ENCODE measurements at places on chromosomes 1 and 21.

- DNase-seq = no peak
These were observed 86.8 kb downstream of the COL24A1 start for GRCh38 chr1:86069757-86070145.

DNA sequence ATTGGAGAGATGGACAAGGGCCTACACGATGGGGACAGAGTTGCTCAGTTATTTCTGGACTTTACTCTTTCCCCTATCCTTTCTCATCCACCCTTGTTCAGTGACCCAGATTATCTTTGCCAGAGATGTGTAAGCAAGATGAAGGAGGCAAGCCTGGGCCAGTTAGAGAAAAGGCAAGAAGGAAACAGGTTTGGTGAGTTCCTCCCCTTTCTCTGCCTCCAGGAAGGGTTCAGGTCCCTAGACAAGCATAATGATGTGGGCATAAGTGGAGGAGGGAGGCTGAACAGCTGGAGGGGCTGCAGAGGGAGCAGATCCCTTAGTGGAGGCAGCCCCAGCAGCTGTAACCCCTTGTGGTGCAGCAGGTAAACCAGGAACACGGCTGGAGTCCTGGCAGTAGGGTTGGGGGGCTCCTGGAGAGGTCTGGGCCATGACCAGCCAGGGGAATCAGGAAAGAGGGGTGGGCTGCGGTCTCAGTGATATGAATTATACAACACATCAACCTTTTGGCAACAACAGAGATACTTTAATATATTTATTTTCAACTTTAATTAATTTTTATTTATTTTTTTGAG lies 9.2 kb upstream of the CDC42 start:
- peak; percentile 56 for DNase-seq

- no peak for DNase-seq
These were observed 3.3 kb upstream of the SLAMF8 start for GRCh38 chr1:159823406-159823805.

GRCh38 chr1:1889847-1890505 lies 911 bp downstream of the GNB1 start:
- no peak for DNase-seq

- DNase-seq = no peak
These were observed 1651.0 kb downstream of the NCAM2 start for GRCh38 chr21:22649246-22649645.

- DNase-seq = no peak
These were observed 8.5 kb downstream of the ELOA start for GRCh38 chr1:23751815-23752200.

DNA sequence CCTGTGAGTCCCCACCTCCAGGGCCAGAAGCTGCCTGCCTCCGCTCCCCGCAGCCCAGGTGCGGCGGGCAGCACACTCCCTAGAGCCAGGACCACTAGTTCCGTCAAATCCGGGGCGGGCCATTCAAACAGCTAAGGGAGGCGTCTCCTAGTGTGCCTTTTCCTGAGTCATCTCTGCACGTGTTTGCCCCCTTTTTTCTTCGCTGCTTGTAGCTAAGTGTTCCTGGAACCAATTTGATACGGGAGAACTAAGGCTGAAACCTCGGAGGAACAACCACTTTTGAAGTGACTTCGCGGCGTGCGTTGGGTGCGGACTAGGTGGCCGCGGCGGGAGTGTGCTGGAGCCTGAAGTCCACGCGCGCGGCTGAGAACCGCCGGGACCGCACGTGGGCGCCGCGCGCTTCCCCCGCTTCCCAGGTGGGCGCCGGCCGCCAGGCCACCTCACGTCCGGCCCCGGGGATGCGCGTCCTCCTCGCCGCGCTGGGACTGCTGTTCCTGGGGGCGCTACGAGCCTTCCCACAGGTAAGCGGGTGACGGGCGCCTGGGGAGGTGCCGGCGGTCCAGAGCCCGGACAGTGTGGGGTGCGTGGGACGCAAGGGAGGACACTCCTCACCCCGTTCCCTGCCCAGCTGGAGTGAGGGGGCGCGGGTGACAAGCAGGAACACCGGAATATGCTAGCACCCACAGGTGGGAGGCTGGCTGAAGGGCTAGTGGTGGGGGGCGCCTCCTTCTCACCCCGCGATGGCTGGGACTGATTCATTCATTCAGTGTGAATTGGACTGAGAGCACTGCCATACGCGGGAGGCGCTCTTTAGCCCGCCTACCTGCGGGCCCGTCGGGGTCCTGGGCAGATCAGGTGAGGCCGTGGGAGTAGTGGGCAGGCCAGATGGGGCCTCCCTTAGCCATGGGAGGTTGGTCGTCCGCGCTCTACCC lies at the start of gene TNFRSF8:
Gene TNFRSF8 (plus strand): TSS at position 163 of the 932 bp plus-strand sequence. CDS start 296 bp downstream, at position 459.
- no peak for DNase-seq

DNA sequence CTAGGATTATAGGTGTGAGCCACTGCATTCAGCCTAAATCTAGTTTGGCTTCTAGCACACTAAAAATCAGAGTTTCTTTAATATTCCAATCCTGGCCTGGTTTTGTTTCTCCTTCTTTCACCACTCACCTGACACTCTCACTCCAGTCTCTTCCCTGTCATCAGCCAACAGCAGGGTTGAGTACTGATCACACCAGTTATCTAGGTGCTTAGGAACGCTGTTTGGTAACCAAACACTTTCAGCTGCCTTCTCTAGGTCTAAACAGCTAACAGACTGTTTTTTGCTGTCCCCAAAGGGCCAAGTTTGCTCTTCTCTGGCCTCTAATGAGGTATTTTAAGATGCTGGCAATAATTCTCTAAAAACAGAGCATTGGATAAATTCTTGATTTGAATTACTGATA lies 17.7 kb upstream of the FRRS1 start:
- no peak for DNase-seq

GRCh38 chr1:87464022-87464490 lies 135.4 kb downstream of the LMO4 start:
- no peak for DNase-seq

DNA sequence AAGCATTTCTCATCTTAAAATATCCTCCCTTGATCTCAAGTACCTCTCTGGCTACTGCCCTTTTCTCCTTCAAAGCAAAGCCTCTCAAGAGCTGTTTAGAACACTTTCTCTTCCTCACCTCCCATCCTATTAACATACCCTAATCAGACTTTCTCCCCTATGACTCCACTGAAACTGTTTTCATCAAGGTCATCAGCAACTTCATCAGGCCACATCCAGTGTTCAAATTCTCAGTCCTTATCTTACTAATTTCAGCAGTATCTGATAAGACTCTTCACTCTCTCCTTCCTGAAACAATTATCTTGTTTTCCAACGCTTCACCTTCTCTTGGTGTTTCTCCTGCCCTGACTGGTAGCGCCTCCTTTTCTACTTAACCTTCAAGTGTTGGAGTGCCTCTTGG lies 1.5 kb upstream of the RAP1A start:
- no peak for DNase-seq

- no peak for DNase-seq
These were observed 20.1 kb upstream of the BSDC1 start for GRCh38 chr1:32414186-32414886.

GRCh38 chr1:68180441-68181164 lies 51.7 kb downstream of the WLS start:
- no peak for DNase-seq

DNA sequence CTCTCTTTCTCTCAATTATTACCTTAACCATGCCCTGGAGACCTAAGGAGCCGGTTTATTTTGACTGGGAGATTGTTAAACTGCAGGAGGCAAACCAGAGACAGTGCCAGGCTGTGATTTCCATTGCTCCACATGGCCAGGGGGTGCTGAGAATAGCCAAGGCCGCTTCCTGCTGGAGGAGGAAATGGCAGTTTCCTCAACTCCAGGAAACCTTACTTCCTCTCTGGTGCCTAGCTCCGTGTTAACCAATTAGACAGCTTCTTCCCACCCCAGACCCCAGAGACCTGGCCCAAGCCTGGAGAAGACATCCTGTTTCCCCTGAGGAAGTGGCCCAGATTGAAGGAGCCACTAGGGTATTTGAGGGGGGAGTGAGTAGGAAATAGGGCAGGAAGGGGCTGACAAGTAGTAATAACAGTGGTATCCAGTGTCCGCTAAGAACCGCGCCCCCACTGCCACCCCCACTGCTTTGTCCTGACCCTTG lies 161.2 kb downstream of the PLPP3 start:
- DNase-seq = no peak

- DNase-seq = no peak
These were observed 11.9 kb upstream of the SMAP2 start for GRCh38 chr1:40361637-40362036.

- DNase-seq = no peak
These were observed 17.2 kb upstream of the ZBTB8B start for GRCh38 chr1:32447469-32448185.

DNA sequence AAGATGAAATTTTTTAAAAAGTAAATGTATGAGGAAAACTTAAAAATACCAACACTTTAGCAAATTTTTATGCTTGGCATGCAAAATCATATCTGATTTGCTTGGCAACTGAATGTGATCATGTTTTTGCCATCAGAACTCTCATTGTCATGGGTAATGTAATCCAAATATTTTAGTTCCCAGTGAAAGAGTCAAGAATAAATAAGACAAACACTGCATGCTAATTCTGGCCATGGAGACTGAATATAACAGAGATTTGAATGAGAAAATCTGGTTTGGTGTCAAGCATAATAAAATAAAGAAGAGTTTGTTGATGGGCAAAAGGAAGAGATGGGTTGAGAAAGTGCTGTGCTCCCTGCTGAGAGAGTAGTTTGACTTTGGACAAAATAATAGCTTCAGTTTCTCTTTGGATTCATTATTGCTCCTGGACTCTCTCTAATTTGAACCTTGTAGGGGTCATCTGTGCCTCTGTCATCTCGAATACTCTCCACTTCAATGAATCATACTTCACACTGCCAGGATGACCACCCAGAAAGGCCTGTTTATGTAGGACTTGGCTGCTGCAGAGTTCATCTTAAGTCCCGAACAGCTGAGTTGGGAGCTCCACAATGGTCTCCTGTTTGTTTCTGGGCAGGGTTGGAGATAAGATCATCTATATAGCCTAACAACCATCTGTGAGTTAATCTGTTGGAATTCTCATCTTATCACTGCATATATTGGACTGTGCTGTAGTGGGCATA lies 34.4 kb downstream of the ADAMTS1 start:
- DNase-seq = no peak

GRCh38 chr1:204669579-204669978 lies 16.0 kb downstream of the LRRN2 start:
- no peak for DNase-seq

- peak; percentile 95 for DNase-seq
These were observed 40.9 kb upstream of the TMEM52 start for GRCh38 chr1:1959840-1960479.

- no peak for DNase-seq
These were observed 651 bp downstream of the ZBTB8A start for GRCh38 chr1:32539584-32540571.

- DNase-seq = no peak
These were observed 5.3 kb upstream of the S100B start for GRCh38 chr21:46610018-46610701.

DNA sequence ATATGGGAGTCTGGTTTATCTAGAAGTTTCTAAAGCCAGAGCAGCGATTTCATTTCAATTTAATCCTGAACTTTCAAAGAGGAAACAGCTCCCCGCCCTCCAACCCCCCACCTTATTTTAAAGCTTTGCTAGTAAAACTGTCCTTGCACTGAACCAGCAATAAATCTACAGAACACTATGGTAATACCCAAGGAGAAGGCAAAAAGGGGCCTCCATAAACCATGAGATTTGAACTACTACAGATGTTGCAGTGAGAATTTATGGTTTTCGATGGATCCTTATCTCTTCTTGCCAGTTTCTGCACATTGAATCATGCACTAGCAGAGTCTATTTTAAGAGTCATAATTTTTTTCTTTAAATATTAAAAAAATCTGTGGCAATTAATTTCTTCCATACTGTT lies 64.8 kb upstream of the BEND5 start:
- DNase-seq = no peak

DNA sequence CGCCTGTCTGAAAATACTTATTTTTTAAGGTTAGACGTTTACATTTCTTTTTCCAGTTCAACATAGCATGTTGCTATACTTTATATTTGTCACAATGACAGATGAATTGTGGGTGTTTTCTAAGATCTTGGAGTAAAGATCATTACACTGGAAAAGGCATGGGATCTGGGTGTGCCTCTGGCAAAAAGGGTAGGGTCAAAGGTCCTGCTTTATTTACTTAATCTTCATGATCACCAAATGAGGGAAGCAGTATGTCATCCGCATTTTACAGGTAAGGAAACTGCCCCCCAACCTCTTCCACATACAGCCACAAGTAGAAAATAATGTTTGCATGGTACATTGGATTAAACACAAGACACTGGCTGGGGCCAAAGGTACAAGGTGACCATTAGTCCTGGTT lies 12.5 kb upstream of the SMPDL3B start:
- no peak for DNase-seq

DNA sequence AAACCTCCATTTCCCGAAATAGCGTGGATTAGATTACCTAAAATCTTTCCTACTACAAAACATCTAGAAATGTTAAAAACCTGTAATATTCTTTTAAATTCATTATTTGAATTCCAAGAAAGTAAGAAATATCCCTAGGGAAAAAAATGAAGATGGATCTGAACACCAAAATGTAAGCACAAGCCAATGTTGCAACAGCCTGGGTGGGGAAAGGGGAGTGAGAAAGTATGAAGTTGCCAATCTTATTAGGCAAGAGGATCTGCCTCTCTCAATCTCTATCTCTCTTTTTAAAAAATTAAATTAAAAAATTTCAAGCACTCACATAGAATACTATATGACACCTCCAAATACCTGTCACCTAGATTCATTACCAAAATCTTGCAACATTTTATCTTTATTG lies 74.9 kb upstream of the IRF2BP2 start:
- no peak for DNase-seq

DNA sequence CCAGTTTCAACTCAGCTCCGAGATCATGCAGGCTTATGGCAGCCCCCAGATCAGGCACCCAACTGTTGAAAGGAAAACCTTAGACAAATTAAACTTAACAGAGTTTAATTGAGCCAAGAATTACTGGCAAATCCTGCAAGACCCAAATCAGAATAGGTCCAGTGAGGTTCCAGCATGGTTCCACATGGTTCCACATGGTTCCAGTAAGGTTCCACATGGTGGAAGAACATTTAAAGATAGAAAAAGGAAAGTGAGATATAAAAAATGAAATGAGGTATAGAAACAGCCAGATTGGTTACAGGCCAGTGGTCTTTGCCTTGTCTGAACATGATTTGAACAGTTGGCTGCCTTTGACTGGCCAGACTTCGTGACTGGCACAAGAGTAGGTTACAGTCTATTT lies 288.8 kb upstream of the LRRC7 start:
- no peak for DNase-seq

- no peak for DNase-seq
These were observed 12.1 kb downstream of the LRRC8B start for GRCh38 chr1:89536555-89537341.

All from lower leg skin (tissue), 4 donors.